Mucosa of gallbladder (tissue), 1 donor: ENCODE measurements at places on chromosomes 11 and 22.

DNA sequence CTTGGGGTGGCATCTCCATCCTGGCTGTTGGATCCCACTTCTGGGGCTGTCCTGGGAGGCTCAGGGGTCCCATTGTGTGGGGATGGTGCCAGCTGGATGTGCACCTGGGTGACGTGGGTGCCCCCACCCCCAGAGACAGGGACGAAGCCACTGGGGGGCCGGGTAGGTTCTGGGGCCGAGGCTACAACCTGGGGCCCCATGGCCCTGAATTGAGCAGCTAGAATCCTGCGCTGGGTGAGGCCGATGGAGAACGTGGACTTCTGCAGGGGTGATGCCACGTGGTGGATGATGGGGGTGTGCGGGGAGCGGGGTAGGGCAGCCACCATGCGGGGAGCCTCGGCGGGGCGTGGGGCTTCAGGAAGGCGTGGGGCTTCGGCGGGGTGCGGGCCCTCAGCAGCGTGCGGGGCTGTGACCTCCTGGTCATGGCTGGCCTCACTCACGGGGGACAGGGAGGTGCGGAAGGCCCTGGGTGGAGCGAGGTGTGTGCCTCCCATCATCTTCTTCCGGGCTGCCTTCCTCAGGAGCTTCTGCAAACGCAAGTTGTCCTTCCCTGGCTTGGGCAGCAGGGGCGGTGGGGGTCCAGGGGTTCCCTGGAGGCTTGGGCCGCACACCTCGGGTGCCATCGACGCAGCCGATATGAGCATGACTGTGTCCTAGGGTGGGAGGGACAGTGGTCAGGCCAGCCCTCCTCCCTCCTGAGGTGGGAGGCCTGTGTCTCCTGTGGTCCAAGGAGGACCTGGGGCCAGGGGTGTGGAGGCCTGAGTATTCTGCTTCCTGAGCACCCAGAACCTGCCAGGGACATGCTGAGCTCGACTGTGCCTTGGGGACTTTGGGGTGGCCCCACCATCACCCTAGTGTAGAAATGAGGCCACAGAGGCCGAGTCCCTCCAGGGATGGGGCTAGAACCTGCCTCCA is 1.5 kb downstream of the PRR33 start:
- no peak for DNase-seq

DNA sequence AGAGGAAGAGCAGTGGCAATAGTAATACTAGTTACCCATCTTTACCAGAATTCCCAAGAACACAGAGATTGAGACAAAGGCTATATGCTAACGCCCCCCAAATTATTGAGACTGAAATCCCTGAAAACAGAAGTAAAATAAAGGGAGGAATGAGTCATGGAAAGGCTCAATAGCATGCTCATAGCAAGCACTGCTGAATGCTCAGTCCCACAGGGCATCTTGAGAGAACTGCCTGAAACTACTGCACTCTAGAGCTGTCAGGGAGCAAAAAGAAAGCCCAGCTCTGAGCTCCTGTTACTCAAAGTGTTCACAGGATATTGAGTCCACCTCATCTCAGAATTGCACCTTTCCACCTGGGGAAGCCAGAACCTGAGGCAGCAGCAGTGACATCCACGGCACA is 44.1 kb upstream of the FIBIN start:
- DNase-seq, result no peak

DNA sequence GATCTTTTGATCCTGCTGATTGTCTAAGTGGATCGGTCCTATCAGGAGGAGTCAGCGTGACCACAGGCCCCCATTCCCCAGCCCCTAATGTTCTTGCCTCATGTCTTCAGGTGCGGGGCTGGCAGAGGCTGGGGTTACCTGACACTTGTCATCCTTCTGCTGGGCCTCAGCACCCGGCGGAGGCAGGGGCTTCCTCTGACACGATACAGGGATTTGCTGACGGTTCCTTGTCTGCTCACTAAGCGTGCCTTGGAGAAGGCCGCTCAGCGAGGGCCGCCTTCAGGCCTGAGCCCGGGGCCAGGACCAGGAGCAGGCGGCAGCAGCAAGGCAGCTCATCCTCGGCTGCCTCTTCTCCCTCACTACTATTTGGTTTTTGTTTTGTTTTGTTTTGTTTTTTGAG is 45.7 kb upstream of the KCNQ1OT1 start:
- DNase-seq, result no peak

GRCh38 chr22:18013436-18013835 is 10.9 kb downstream of the MICAL3 start:
- DNase-seq, result no peak

DNA sequence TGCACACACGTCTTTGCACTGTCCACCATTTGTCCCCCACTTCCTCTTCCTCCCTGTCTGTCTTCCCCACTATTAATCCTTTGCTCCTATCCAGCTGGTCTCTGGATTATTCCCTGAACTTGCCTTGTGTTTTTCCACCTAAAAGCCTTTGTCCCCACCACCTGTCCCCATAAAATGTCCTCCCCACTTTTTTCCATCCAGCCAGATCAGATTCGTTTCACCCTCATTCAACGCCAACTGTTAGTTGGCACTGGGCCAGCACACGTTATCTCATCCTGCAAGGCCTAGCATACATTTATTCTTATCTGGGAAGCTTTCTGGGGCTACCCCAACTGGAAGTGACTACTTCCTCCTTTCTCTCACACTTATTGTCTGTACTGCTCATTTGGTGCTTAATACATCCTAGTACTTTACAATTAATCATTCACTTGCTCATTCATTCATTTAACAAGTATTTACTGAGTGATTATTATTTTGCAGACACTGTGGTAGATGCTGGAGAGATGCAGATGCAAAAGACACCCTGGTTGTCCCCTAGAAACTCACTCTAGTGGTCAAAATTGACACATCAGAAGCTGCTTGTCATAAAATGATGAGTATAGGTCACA is 96.2 kb downstream of the RASSF10 start:
- DNase-seq, result peak; percentile 59

GRCh38 chr11:1943576-1943975 is 3.6 kb upstream of the MRPL23 start:
- DNase-seq, result peak; percentile 4

DNA sequence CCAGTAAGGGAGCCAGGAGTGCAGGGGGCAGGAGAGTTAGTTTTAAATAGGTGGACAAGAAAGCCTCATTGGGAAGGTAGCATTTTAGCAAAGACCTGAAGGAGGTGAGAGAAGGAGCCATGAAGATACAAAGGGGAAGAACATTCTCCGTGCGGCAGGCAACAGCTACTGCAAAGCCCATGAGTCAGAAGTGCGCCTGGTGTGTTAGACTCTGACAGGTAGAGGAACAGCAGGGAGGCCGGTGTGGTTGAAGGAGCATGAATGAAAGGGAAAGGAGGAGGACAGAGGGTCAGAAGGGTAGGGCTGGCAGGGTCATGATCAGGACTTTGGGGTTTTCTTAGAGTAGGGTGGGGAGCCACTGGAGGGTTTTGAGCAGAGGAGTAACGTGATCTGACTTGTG is 34.5 kb upstream of the PAMR1 start:
- no peak for DNase-seq

- DNase-seq, result no peak
Observed at GRCh38 chr11:67367761-67368227, 5.6 kb downstream of the CLCF1 start.

DNA sequence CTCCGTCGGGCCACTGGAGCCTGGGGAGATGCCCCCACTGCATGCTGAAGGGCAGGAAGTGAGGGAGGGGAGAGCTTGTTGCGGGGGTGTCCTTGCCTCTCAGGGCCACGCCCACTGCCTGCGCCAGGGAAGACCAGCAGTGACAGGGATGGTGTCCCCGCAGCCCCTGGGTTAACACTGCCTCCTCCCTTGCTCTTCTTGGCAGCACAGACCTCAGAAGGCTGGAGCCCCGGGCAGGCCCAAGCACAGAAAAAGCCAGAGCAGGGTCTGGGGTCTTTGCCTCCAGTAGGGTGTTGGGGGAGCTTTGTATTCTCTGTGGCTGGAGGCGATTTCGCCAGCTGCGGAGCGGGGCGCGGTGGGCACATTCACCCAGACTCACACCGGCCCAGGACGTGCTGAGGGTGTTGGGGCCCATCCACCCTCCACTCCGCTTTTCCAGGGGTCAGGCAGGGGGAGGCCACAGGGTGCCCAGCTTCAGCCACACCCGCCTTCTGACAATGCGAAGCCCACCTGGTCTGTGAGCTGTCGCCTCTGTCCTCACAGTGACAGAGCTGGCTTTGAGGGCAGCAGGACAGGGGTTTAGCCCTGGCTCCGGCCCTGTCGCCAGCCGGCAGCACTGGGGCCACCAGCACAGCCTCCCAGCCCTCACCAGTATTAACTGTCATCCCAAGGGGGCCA is 83.7 kb downstream of the CDKN1C start:
- DNase-seq, result no peak

GRCh38 chr11:110812086-110812733 is 100.0 kb upstream of the ARHGAP20 start:
- DNase-seq, result no peak

DNA sequence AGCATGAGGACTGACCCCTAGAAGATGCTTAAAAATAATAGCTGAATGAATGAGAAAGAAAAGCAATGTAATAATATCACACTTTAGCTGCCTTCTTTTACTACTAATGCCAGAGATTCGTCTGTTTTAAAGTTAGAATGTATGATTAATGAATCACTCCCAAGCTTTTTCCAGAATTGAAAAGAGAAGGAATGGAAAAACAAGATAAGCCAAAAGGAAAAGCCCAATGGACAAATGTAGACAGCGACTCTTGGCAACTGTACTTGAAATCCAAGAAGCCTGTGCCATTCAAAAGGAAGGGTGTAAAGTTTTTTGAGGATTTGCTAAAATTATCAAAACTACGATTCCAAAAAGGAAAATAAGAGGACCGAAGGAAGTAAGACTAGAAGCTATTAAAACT is 40.8 kb upstream of the PAMR1 start:
- no peak for DNase-seq

DNA sequence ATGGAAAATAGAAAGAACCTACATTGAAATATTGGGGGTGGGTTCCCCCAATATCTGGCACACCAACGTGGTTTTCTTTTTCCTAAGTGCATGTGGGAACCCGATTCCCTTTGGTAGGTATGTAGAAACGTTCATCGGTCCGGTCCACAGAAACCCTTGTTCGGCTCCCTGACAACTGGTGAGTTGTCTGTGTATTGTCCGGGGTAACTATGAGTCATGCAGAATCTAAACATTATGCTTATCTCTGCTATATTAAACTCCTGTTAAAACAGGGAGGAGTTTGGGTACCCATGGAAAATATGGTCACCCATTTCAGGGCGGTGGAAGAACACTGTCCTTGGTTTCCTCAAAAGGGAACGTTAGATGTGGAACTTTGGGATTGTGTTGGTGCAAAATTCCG is 25.1 kb upstream of the ALDH3B2 start:
- no peak for DNase-seq

DNA sequence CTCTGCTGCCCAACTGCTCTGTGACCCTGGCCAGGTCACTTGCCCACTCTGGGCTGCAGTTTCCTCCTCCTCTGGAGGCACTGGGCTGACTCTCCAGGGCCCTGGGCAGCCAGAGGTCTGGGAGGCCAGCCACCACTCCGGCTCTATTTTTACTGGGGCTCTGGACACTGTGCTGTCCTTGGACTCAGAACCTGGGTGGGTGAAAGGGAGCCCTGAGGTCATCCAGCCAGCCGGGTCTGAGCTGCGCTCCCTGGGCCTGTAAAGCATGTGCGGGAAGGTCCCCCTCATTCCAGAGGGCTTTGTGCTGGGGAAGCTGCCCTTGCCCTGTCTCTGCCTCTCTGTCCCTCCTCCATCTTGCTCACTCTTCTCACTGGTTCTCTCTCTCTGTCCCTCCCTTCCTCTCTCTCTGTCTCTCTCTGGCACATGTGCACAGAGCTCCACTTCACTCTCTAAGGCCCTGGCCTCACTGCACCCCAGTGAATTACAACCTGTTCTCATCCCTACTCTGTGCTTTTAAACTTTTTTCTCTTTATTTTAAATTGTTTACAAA is 24.6 kb downstream of the MB start:
- DNase-seq, result no peak

- peak; percentile 74 for DNase-seq
Observed at GRCh38 chr11:14029971-14030920, 67.7 kb downstream of the SPON1 start.

- no peak for DNase-seq
Observed at GRCh38 chr22:20109411-20110358, 6.2 kb upstream of the RANBP1 start.

DNA sequence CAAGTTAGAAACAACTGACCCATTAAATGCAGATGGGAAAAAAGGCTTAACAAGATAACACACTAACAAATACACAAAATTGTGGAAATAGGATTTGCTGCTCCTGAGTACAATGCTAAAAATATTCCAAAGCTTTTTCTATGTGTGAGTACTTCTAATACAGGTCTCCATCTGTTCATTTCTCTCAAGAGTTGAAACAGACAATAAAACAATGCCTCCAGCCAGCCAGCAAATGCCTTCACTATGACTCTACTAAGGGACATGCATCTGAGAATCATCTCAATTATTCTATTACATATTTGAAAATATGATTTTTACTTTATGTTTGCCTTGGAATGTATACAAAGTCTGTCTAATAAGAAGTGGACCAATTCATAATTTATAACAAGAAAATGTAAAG is 119.0 kb downstream of the CADM1 start:
- DNase-seq, result no peak

DNA sequence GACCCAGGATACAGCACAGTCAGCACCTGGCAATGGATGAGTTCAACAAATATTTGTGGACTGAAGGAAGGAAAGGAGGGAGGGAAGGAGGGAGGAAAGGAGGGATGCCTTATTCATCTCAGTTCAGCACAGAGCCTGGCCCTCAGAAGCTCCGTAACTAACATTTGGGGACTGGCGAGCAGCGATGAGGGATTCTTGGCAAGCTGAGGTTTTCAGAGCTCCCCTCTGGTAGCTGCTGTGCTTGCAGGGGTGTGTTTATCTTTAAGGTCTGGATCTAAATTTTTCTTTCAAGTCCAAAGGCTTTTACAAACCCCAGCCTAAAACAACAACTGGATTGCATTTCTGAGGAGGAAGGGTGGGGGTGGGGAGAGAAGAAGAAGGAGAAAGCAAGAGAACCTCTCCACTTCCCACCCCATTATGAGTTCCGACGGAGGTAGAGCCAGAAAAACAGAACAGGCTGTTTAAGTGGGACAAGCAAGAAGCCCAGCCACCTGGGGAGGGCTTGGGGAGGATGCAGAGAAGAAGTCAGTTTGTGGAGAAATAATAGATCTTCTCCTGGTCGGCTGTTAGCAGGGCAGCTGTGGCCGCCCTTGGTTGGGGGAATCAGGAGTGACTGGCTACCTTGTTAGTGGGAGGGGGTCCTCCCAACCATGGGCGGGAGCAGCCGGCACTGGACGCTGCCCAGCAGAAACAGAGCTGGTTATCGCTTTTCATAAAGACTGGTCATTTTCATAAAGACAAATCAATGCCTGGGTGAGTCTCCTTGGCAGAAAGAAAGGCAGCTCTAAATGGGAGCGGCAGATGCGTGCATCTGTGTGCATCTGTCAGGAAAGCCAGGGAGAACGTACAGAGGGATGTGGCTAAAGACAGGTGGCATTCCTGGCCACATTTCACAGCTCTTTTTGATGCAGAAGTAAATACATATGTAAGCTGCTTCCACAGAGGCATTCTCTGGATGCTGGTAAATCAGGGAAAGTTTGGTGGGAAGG is 78.0 kb downstream of the TSPAN18 start:
- peak; percentile 11 for DNase-seq

- DNase-seq, result no peak
Observed at GRCh38 chr11:86460461-86461385, 86.0 kb downstream of the CCDC81 start.
